Lower lobe of right lung (tissue), 2 donors: ENCODE measurements at places on chromosomes 13 and 19. TPM values are rescaled to one million over a fixed set of nuclear protein-coding genes. Genes with fewer than 3 reads are reported as not detected.

DNA sequence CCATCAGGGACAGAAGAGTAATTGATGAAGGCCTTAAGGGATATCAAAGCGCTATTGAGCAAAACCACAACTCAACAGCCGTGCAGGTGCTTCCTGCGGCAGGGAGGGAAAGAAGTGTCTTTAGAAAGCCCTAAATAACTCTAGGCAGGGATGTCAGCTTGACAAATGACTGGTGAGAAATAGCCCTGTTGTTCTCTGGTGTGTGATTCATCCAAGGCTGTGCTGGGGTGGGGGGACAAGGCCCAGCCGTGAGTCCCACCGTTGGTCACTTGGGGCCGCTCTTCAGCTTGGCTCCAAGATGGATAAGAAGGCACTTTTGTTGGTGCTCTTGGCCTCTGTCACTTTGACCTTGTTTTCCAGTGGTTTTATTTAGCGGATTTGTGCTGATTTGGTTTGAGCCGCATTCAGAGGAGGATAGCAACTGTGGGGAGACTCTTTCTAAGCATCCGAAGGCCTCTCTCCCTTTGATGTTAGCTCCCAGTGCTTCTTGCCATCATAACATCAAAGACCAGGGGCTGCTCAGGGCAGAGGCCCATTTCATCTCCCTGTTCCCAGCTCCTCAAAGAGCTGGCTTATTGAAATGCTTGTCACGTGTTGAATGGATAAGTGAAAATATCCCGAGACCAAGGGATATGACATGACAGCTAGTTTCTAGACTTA, 130.3 kb upstream of the SERP2 start:
- no peak overlapping the region for H3K4me3 ChIP-seq
- no peaks in the 10 kb centered on the region for H3K4me1 ChIP-seq
- DNase-seq, result peak; percentile 58
- no peaks in the 10 kb centered on the region for H3K27me3 ChIP-seq

GRCh38 chr13:74251778-74252519, 117.7 kb upstream of the KLF12 start:
- no peak overlapping the region for H3K27ac ChIP-seq
- DNase-seq, result no peak
- H3K4me1 ChIP-seq, result no peaks in the 10 kb centered on the region
- H3K27me3 ChIP-seq, result no peaks in the 10 kb centered on the region
- no peak overlapping the region for H3K4me3 ChIP-seq

DNA sequence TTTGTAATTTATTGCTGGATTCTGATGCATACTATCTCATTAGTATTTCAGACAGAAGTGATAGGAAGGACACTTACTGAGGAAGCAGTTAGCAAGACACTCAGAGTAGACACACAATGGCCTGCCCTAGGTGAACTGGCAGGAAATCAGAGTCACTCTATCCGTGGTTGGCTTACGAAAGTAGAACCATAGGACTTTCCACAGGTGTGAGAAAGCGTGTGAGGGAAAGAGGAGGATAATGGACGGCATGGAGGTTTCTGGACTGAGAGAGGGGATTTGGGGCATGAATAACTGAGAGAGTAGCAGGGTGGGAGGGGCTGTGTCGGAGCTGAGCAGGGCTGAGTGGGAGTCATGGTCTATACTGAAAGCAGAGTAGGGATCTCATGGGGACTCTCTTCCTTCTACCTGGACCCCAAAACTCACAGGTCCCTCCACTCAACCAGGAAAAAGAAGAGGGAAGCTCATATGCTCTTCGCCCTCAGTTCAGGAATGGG, 18.7 kb upstream of the EID2 start:
- no peaks in the 10 kb centered on the region for H3K27me3 ChIP-seq
- DNase-seq, result no peak
- peaks cover 15% of the 10 kb centered on the region for H3K4me1 ChIP-seq
- no peak overlapping the region for H3K4me3 ChIP-seq

DNA sequence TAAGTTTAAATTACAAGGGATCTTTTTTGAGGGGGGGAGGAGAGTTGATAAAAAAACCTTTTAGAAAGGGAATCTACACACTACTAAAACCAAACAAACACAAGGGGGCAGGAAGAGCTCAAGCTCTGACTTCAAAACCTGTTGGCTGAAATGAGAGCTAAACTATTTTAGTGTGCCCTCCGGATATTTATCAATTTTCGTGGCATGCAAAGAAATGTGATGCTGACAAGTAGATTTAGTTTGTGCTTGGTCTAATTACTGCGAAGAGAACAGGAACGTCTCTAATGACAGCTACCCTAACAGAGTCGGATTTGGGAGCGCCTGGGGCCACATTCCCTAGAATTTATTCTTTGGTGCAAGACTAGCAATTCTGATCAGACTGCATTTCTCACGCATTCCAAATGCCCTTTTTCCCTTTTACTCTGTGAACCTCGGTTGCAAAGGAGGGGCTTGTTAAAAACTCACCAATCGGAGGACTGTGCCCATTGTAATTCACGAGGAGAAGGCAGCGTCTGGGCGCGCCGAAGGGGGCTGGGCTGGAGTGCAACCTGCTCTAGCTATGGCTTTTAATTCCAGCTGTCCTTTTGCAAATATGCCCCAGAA, 802 bp upstream of the FREM2 start:
- H3K4me1 ChIP-seq, result peaks cover 17% of the 10 kb centered on the region
- no peaks in the 10 kb centered on the region for H3K36me3 ChIP-seq
- H3K27me3 ChIP-seq, result peaks cover 45% of the 10 kb centered on the region
- peak overlapping the region; percentile 56 for H3K4me3 ChIP-seq
- DNase-seq, result no peak

DNA sequence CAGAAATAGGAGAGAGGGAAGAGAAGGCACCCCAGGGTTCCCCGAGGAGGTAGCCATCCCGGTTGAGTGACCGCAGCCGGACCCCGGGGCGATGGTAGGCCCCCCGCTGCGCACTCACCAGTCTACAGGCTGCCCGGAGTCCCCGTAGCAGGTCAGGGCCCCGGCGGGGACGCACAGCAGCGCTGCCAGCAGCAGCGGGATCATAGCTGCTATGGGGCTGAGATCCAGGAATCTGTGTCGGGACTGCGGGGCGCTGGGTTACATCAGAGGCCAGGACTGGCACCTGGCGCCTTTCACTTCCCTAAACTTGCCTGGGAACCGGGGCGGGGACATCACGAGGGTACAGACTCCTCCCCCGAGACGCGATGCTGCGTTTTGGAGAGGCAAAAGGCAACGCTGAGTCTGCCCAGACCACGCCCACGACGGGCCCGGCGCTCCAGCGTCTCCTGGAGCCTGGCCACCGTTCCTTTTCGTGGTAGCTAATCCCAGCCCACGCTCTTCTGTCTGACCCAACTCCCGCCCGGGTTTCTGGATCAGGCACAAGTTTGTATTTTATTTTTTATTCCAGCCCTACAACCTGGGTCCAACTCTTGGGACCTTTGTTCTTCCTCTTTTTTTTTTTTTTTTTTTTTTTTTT, at the start of gene DNASE2:
Gene DNASE2, minus strand, starts transcription at position 278 of the 637 bp plus-strand sequence. Its CDS starts 74 bp downstream, at position 204.
- H3K27me3 ChIP-seq, result peaks cover 15% of the 10 kb centered on the region
- peaks cover 38% of the 10 kb centered on the region for H3K4me1 ChIP-seq

The CYP2A7 gene
- total RNA-seq, result 0.68 TPM
